ENCODE measurements at places on chromosomes 1 and 21.

DNA sequence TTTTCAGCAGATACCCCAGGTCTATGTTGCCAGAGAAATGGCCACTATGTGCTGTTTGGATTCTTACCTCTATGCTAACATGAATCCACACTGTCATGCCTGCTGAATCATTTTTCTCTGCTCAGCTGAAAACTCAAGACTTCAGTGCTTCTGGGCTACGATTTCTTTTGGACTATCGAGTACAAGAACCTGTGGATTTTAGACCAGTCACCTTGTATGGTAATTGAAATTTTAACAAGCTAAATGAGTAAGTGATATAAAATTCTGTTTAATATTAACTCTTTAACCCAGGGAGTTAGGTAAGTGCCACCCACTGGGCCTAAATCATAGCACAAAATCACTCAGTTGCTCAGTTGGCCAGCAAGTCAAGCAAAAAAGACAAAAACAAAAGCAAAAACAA, 35.8 kb downstream of the LHX8 start:
- no peak for DNase-seq

GRCh38 chr1:237154157-237154556, 112.2 kb downstream of the RYR2 start:
- no peak for DNase-seq

- no peak for DNase-seq
These were observed 26.2 kb downstream of the SLC2A1 start for GRCh38 chr1:42932442-42932941.

DNA sequence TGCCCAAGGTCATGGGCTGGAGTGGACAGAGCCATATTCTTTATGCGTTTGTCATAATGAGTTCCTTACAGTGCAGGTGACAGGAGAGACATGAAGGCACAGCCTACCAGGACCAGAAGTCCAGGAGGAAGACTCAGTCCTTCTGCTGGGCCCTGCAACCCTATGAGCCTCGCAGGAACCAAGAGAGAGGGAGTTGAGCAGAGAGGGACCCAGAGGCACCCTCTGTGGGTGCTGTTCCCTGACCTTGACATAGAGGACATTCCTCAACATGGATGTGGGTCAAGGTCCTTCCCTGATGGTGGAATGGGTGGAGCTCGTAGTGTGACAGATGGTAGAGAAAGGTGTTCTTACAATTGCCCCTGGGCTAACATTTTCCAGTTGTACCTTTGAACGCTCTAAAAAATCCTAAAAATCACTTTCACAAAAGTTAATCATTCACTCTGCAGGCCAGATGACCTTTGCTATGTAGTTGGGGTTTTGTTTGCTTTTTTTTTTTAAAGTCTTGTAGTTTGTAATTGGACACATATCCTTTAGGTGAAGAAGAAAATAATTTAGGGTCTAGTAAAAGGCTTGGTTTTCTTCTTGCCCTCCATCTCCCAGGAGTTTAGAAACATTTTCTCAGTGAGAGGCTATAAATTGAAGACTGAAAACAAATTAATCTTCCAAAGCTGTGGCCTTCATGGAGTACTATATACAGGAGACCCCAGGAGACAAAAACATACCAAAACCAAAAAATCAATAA, 41.9 kb downstream of the MAB21L3 start:
- DNase-seq: no peak

- DNase-seq: no peak
These were observed 1.1 kb upstream of the COQ8A start for GRCh38 chr1:226938903-226939437.

DNA sequence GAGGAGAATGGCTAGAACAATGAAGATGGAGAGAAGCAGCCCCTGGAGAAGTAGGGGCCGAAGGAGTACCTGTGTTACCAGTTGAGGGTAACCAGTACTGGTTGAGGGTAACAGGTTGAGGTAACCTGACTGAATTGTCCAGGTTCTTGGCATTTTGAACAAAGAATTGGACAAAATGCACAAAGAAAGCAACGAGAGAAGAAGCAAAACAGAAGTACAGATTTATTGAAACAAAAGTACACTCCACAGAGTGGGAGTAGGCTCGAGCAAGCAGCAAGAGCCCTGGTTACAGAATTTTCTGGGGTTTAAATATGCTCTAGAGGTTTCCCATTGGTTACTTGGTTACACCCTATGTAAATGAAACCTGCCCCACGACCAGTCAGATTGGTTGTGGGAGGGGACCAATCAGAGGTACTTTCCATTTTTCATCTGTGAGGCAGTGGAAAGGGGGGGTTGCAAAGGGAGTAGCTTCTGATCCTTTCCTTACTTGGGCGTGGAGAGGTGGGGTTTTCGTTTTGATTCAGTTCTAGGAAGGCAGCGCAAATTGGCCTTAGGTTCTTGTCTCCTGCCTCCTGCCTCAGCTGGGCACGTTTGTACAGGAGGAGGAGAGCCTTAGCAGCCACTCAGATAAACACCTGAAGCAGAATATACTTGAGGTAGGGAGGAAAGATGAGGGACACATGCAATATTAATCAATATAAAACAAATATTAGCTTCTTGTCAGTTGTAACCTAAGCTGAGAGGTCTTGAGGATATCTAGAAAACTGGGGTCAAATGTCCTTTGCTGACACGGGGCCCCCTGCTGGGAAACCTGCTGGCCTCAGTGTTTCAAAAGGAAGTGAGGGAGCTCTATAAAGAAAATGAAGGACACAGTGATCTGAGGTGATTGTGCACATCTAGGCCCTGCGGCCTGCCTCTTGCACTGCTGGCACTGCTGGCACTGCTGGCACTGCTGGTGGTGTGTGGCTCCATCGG, 14.3 kb upstream of the LSM10 start:
- DNase-seq: no peak

GRCh38 chr21:19322360-19322759, 918.8 kb upstream of the TMPRSS15 start:
- no peak for DNase-seq

GRCh38 chr1:5887971-5888361, 104.3 kb downstream of the NPHP4 start:
- no peak for DNase-seq

GRCh38 chr1:168520832-168521231, 23.0 kb downstream of the XCL2 start:
- DNase-seq: no peak

GRCh38 chr1:17245816-17246325, 3.0 kb upstream of the PADI3 start:
- DNase-seq: no peak

GRCh38 chr1:185894791-185895190, 160.6 kb downstream of the HMCN1 start:
- DNase-seq: no peak

DNA sequence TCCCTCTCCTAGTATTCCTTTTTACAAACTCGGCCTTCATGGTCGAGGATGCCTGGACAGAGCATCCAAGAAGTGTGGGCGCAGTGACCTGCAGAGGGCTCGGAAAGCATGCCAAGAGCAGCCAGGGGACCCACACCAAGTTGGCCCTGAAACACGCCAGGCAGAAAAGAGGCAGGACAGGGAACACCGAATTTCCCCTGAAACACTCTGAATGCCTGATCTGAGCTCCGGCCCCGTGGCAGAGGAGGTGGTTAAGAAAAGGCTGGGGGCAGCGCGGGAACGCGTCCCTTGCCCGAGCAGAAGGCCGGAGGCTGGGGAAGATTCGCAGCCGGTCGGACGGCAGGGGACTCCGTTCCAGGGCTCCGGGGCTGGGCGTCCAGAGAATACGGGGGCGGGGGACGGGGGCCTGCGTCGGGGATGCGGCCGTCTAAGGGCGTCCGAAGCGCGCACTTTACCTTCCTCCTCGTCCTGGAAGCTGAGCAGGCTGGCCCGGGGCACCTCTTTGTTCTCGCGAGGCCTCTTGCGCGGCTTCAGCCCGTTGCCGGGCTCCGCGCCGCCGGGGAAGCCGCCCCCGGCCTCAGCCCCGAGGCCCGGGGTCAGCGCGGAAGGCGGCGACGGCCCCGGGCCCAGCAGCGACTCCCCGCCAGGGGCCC, 558 bp downstream of the PAXBP1 start:
- DNase-seq: no peak

DNA sequence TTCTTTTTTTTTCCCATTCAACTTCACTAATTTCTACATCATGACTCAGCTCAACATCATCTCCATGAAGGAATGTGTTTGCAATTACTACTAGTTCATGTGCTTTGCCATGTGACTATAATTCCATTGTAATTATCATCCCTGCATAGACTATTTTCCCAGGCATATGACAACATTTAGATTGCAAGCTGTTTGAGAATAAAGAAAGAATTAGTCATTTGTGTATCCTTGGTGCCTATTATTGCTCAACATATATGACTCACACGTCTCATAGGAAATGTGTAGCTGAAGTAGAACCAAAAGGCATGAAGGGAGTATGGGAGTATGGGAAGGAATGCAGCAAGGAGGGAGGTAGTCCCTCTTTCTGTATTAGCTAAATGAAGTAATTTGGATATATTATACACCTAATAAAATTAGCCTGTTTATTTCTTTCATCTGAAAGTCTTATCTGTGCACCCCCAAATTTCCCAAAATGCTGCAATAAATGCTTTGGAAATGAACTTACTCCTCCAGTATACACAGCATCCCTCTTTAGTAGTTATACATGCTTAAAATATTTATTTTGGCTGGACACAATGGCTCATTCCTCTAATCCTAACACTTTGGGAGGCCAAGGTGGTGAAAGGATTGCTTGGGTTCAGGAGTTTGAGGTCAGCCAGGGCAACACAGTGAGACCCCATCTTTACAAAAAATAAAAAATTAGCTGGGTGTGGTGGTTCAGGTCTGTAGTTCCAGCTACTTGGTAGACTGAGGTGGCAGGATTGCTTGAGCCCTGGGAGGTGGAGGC, 316.9 kb upstream of the ADGRL4 start:
- no peak for DNase-seq

GRCh38 chr21:44434568-44434925, 20.8 kb upstream of the LRRC3 start:
- no peak for DNase-seq

All from NCI-H187 treated with DMSO at 0.1 percent for 48 hours (cell line).